ENCODE measurements at places on chromosomes 16 and 17. TPM values are rescaled to one million over a fixed set of nuclear protein-coding genes. Genes with fewer than 3 reads are reported as not detected.

GRCh38 chr17:20825539-20825938 is 217.3 kb downstream of the USP22 start:
- DNase-seq: no peak

DNA sequence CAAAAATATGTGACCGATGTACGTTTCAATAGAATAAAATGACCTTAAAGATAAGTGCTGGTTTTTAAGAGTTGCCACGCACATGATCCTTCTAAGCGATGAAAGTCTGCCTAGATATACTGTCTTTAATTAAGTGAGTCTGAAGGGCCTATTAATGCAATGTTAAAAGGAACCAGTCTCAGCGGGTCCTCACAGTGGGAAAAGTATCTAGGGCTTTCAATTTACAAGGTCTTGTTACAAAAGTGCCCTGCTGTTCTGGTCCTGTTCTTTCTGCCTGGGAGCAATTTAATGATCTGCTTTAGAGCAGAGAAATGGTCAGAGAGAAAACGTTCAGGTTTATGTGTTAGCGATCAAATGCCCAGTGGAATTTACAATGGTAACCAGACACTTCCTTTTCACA is 864.0 kb downstream of the KCNJ2 start:
- no peak for DNase-seq

- DNase-seq: no peak
Measured at GRCh38 chr16:53232826-53233529, 178.2 kb downstream of the CHD9 start.

The AOC2 gene
- 0.42 TPM for total RNA-seq

The UTS2R gene
- not detected for total RNA-seq

The ZMYND15 gene
- 0.05 TPM for total RNA-seq
